ENCODE measurements at places on chromosomes 16 and 17. TPM values are rescaled to one million over a fixed set of nuclear protein-coding genes. Genes with fewer than 3 reads are reported as not detected.

TMEM94 gene
- total RNA-seq, result 66.0 TPM

CHST5 gene
- not detected for total RNA-seq

SPATA32 gene
- total RNA-seq, result not detected

RNF43 gene
- total RNA-seq, result 2.2 TPM

KRT15 gene
- total RNA-seq, result 0.03 TPM

- H3K4me1 ChIP-seq, result peaks cover 11% of the 10 kb centered on the region
- no peak overlapping the region for H3K27ac ChIP-seq
- H3K4me3 ChIP-seq, result no peak overlapping the region
- H3K36me3 ChIP-seq, result no peaks in the 10 kb centered on the region
- DNase-seq, result no peak
These were observed 130.1 kb downstream of the PRKCA start for GRCh38 chr17:66432411-66432957.

GRCh38 chr16:23974223-23974622, 138.4 kb downstream of the PRKCB start:
- H3K36me3 ChIP-seq, result no peaks in the 10 kb centered on the region
- H3K27ac ChIP-seq, result no peak overlapping the region
- peak; percentile 92 for DNase-seq
- peaks cover 9% of the 10 kb centered on the region for H3K4me1 ChIP-seq
- no peaks in the 10 kb centered on the region for H3K27me3 ChIP-seq

GRCh38 chr16:17437981-17438380, 32.8 kb downstream of the XYLT1 start:
- no peaks in the 10 kb centered on the region for H3K27me3 ChIP-seq
- no peak for DNase-seq
- peaks cover 22% of the 10 kb centered on the region for H3K4me1 ChIP-seq
- H3K27ac ChIP-seq, result no peak overlapping the region
- no peak overlapping the region for H3K4me3 ChIP-seq

- DNase-seq, result no peak
- H3K27me3 ChIP-seq, result no peaks in the 10 kb centered on the region
- H3K4me1 ChIP-seq, result no peaks in the 10 kb centered on the region
These were observed 4.9 kb downstream of the SLC35G3 start for GRCh38 chr17:35189291-35189690.

DNA sequence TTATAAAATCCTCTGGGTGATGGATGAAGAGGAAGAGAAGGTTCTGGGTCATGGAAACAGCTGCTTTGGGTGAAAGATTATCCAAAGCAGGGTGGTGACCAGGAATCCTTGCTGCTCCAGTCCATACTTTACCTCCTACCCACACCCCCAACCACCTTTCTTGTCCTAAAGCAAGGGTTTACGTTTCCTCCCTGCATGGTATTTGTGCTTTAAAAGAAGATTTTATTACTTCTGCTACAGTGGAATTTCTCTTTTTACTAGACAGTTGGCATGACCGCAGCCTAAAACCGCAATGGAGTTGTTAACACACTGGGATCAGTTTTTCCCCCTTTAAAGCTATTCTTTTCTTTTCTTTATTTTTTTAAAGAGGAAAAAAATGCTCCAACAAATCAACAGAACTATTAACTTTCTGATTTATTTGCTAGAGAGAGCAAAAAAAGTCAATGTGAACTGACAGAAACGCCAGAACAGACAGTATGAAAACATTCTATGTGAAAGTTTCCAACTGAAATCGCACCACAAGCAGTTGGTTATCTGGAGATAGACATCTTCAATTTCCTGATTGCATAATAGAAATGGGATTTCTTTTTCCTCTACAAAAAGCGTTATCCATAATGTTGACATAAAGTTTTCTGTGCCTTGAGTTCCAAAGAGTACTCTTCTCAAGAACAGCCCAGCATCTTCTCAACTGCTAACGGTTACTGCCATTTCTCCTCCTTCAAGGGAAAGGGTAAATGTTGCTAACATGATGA, 236.0 kb downstream of the IRX3 start:
- peak overlapping the region; percentile 14 for H3K4me3 ChIP-seq
- peak; percentile 60 for DNase-seq
- peak overlapping the region; percentile 93 for H3K27ac ChIP-seq
- peaks cover 57% of the 10 kb centered on the region for H3K4me1 ChIP-seq
- H3K36me3 ChIP-seq, result no peaks in the 10 kb centered on the region
- H3K27me3 ChIP-seq, result no peaks in the 10 kb centered on the region
